Erythroblast (primary cell): ENCODE measurements at places on chromosomes 12 and 14.

DNA sequence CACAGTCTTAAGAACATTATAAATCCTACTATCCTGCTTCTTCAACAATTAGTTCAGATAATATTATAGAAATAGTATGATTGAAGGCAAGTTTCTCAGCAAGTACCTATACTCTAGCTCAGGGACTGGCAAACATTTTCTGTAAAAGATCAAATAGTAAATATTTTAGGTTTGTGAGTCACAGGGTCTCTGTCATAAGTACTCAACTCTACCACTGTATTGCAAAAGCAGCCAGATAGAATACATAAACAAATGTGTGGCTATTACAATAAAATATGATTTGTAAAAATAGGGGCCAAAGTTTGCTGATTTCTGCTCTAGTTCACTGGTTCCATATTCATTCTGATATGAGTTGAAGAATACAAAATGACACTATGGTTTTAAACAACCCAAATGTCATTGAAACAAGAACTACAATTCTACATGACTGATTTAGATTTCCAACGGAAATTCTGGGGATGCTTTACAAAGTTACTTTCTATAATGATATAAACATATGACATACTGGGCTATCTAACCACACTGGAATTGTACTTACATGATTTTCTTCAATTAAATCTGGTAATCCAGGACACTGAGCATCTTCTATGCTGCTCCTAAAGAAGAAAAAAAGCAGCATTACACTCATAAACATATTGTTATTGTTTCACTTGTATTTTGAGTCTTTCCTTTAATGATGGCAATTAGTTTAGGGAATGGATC, 23.2 kb downstream of the LGALS3 start:
- DNase-seq = no peak

GRCh38 chr12:93663729-93664084, 13.5 kb upstream of the CRADD start:
- DNase-seq = no peak

DNA sequence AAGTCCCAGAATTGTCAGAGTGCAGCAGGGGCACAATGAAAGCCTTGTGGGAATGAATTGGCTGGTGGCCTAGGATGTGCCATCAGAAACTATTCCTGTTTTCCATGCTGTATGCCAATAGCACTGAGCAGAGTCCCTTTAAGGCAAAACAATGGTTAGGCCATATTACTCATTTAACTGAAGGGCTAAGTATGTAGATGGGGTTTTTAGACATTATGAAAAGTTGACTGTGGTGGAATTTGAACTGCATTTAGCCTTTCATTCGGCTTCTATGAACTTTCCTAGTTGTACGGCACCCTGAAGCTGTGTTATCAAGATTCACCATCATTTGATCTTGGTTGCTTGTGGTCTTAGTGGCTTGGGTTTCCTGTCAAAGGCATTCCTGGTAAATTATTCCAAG, 24.8 kb downstream of the IL26 start:
- DNase-seq = no peak

DNA sequence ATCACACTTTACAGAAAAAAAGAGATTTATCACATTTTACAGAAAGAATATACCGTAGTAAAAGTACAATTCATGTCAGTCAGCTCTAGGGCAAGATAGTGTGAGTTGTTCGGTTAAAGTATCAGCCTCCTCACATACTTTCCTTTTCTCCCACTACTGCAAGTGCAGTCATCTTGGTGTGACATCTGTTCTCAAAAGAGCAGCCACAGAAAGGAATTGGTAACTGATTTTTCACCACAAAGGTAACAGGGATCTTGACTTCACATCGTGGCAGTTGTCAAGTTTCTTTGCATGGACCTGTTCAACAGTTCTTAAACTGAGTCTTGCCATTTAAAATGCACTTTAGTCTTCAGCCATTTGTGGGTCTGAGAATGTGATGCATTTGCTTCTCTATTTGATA, 5.0 kb upstream of the E2F7 start:
- no peak for DNase-seq

GRCh38 chr14:20417250-20418186, 4.2 kb upstream of the TEP1 start:
- no peak for DNase-seq

DNA sequence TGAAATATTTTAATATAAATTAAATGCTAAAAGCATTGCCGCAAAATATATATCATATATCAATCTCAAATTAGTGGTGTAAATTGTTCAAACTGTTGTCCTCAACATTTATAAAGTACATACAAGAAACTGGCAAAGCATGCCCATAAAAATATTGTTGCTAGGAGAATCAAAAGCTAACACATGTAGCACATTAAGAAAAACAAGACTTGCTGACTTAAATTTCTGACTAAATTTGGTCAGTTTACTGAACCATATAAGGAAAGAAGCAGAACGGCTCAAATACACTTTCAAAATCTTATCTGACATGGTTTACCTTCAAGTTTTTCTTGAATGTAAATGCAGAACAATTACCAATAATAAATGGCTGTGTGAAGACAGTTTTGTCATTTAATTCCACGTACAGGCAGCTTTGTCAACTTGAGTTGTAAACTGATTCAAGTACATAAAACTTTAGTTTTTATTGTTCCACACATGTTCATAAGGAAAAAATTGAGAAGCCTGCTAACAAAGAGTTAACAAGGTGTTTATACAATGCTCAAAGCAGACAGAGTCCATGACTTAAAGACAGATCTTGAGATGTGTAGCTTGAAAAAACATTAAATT, 50.4 kb downstream of the PPP1R12A start:
- no peak for DNase-seq

- no peak for DNase-seq
Observed at GRCh38 chr12:59398164-59398563, 197.7 kb upstream of the SLC16A7 start.

GRCh38 chr12:69168828-69169227, 70.5 kb upstream of the CPSF6 start:
- no peak for DNase-seq

GRCh38 chr14:60657456-60658210, 8.4 kb upstream of the SIX1 start:
- DNase-seq = peak; percentile 42

- no peak for DNase-seq
Observed at GRCh38 chr14:52333823-52334657, 19.9 kb downstream of the PTGER2 start.

GRCh38 chr12:103415681-103416080, 80.1 kb downstream of the C12orf42 start:
- DNase-seq = no peak

DNA sequence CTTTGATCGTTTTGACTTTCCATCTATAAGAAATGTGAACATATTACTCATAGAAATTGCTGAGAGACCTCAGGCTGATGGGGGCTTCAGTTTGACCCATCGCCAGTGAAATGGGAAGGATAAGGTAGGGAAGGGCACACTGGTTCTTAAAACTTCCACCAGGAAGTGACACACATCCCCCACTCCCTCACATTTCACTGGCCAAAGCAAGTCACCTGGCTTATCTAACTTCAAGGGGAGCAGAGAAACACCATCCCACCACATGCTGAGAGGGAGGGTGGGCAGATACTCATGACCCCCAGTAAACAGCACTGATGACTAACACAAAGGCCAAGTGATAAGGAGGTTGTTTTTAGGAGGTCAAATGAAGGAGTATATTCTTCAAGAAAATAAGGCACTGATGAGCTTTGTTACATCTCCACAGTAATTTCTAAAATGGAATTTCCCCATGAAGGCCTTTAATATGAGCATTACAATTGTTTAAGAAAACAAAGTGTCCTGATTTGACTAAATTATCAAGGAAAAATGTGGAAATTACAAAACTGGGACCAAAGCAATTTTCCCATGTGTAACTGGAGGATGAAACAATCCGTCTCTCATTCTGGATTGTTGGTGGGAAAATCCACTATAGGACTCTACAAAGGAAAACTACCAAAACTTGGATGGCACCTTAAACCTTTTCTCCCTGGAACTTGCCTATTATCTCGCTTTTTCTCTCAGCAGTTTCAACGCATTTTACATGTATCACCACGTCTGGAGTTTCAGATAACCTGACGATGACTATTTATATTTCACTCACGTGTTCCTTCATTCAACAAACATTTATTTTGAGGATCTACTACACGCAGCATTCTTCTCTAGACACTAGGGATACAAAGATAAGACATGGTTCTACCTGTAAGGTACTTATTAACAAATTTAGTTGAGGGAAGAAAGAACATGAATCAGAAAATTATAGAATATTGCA, 91.8 kb upstream of the EEA1 start:
- DNase-seq = no peak

- DNase-seq = no peak
Observed at GRCh38 chr12:765840-766239, 13.5 kb downstream of the WNK1 start.

- DNase-seq = no peak
Observed at GRCh38 chr12:16154990-16155389, 122.5 kb downstream of the SLC15A5 start.

- no peak for DNase-seq
Observed at GRCh38 chr12:29316752-29317151, 64.2 kb downstream of the ERGIC2 start.

GRCh38 chr12:121786440-121786825, 7.1 kb downstream of the RHOF start:
- no peak for DNase-seq

DNA sequence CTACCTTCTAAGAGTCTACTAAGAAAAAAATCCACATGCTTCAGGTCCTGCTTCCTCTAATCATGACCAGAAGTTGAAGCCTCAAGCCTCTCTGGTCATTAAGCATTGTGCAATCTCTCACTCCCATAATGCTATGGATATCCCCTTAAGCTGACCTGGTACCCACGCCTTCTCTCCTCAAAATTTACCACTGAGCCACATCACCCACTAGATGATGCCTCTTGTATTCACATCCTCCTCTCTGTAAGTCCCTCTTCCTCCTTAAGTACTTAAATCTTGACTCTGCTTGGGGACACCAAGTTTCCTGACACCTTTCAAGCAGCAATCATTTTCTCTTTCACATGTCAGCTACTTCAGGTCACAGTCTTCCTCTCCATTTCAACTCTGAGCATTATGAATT, 9.8 kb downstream of the GALNT4 start:
- peak; percentile 8 for DNase-seq

GRCh38 chr12:87807086-87807485, 222.1 kb downstream of the C12orf50 start:
- DNase-seq = no peak

GRCh38 chr12:6231359-6232268, 31.4 kb downstream of the CD9 start:
- DNase-seq = no peak

- no peak for DNase-seq
Observed at GRCh38 chr14:102279688-102280348, 25.1 kb downstream of the MOK start.

DNA sequence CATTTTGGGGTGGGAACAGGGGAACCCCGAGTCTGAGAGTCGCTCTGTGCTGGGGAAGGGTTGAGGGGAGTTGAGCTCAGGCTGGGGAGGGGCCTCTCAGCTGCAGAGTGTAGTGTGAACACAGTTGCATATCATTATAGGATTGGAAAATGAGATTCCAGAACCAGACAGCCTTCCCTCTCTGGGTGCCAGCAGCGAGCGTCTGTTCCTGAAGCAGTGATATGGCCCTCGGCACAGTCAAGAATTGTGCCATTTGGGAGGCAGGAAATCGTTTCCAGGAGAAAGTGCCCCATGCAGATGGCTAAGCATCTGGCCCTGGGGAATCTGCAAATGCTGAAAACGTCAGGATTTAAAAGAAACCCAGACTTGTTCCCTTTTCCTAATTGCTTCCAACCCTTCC, 70.4 kb upstream of the SFSWAP start:
- no peak for DNase-seq

- DNase-seq = peak; percentile 73
Observed at GRCh38 chr12:64890873-64891468, 66.5 kb downstream of the TBC1D30 start.

DNA sequence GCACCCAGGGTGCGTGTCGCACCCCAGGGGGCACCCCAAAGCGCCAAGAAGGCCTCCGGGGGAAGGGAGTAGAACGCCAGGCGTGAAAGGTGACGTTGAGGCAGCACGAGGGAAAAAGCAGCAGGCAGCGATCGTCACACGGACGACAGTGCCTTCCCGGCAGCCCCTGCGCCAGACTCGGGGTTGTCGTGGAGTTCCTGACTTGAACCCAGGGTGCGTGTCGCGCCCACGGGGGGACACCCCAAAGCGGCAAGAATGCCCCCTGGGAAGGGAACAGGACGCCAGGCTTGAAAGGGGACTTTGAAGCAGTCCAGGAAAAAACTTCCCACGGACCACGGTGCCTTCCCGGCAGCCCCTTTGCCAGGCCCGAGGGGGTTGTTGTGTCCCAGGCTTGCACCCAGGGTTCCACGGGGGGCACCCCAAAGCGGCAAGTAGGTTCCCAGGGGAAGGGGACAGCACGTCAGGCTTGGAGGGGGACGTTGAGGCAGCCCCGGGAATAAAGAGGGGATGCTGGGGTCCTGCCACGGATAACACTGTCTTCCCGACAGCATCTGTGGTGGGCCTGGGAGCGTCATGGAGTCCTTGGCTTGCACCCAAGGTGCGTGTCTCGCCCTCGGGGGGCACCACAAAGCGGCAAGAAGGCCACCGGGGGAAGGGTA, 159.2 kb upstream of the ALG10B start:
- DNase-seq = no peak

- DNase-seq = peak; percentile 11
Observed at GRCh38 chr14:22602862-22603261, 4.8 kb downstream of the ABHD4 start.

GRCh38 chr12:104480012-104480411, 23.3 kb downstream of the CHST11 start:
- peak; percentile 62 for DNase-seq

DNA sequence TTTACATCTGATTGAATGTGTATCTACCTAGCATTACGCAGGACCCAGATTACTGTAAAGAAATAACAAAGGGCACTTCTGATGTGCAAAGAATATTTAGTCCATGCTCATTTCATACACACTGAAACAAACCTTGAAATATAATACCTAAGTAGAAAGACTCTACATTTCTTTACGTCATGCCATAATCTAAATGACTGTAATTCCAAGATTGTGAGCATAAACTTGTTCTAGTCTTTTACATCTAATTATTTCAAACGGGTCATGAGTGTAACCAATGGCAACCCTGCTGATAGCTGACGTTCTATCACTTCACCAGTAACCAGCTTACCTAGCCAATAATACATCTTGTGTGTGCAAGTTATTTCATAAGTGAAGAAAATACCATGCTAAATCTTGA, 433.8 kb downstream of the PRKD1 start:
- DNase-seq = no peak
